Breast epithelium (tissue), 4 donors: ENCODE measurements at places on chromosomes 2 and 18.

GRCh38 chr2:27212626-27213471 is 781 bp upstream of the SLC5A6 start:
- DNase-seq, result peak; percentile 23

DNA sequence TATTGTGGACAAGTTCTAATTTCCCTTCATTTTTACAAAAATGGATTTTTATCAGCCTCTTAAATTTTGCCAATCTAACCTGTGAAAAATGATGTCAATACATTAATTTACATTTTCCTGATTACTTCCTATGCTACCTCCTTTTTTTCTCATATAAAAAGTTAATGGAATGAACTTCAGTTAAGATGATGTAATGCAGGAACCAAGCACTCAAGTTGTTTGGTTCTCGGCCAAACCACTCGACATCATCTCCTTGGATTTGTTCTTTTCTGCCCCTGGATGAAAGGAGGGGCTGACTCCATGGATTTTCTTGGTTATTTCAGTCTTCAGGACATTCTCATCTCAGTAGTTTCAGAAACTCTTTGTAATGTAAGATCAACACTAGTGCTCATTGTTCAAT is 253.1 kb upstream of the NXPH2 start:
- no peak for DNase-seq

GRCh38 chr2:17184512-17184911 is 333.7 kb downstream of the RAD51AP2 start:
- no peak for DNase-seq

- DNase-seq, result no peak
These were observed 75.8 kb downstream of the LNPK start for GRCh38 chr2:175926272-175926671.

DNA sequence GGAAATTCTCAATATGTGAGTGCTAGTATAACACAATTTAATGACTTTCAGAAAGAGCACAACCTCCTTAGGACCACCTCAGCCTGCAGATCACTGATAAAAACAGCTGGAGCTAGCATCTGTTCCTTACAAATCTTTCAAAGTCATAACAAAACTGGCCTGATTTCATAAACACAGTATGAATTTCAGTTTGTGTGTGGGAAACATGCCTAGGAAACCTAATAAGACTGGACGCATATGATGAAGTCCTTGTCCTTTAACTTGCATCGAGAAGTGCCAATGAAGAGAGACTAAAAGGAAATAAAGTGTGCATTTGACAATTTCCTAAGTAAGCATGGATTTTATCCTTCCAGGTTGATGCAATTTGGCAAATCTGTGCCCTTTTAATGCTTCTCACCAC is 74.1 kb upstream of the KLHL14 start:
- no peak for DNase-seq

GRCh38 chr2:152718909-152719645 is 657 bp downstream of the ARL6IP6 start:
- DNase-seq, result no peak

- DNase-seq, result no peak
These were observed 62.4 kb downstream of the ZDBF2 start for GRCh38 chr2:206336861-206337260.

- DNase-seq, result no peak
These were observed 101.5 kb downstream of the SCG2 start for GRCh38 chr2:223500709-223501108.

DNA sequence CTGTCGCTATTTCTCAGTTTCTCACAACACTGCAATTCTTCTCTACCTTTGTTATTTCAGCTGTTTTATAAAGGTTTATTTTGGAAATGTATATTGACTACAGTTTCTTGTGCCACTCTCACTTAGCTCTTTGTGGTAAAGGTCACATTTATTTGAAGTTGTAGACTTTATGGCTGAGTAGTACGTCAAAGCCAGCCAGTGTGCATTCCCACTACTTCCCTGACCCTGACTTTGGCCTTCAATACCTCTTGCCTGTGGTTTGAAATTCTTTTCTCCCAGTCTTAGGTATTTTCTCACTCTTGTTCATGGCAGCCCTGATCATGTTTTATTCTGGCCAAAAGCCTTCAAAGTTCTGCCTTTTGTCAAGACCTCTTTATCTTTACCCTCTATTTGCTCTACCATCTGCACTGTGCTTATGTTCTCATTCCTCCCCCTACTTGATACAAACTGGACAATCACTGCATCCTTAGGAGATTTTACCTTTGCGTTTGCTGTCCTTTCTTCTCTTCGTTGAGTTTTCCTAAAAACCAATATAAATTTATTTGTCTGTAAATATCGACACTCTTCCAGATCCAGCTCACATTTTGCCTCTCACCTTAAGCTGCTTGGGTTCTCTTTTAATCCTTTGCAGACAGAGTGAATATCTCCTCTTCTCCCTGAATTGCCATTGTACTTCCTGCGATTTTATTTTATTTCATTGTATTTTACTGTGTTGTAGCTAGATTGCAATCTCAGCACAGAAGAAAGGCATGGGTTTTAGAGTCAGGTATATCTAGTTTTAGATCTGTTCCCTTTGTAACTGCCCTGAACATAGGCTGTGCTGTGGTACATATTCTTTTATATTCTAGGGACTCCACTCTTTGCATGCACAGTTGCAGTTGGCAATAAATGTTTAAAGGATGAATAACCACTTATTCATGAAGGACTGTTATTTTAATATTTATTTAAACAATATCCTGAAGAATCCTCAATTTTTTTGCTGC is 31.2 kb downstream of the GULP1 start:
- no peak for DNase-seq

GRCh38 chr2:157420771-157421323 is 23.0 kb downstream of the CYTIP start:
- no peak for DNase-seq

- DNase-seq, result no peak
These were observed 794.2 kb upstream of the NXPH2 start for GRCh38 chr2:139574371-139574770.

GRCh38 chr18:58255701-58256311 is 211.8 kb downstream of the NEDD4L start:
- DNase-seq, result no peak

GRCh38 chr2:197378086-197378485 is 56.7 kb downstream of the SF3B1 start:
- DNase-seq, result no peak

GRCh38 chr2:216860426-216861137 is 718 bp upstream of the TNP1 start:
- no peak for DNase-seq
